T-helper 17 cell (primary cell): ENCODE measurements at places on chromosomes 2 and 18.

DNA sequence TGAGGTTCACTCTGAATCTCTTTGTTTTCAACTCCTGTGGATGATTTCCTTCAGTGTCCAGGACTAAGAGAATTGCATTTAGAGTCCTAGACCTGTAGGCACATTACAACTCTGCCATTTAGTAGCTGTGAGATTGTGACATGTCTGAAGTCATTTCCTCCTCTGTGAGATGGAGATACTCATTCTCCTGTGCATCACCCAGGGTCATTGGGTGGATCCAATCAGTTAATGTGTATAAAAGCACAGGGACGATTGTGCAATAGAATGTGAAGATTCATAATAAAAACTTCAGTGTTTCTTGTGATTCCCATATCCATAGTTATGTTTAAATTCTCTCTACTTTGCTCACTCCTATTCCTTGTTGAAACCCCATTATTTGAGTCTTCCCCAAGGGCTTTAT lies 113.6 kb downstream of the DIS3L2 start:
- H3K4me3 ChIP-seq, result no peak overlapping the region
- H3K36me3 ChIP-seq, result peaks cover 5% of the 10 kb centered on the region
- H3K4me1 ChIP-seq, result peaks cover 45% of the 10 kb centered on the region
- no peak overlapping the region for H3K27ac ChIP-seq
- H3K27me3 ChIP-seq, result no peaks in the 10 kb centered on the region

GRCh38 chr2:208407667-208408066 lies 1.1 kb downstream of the PTH2R start:
- peaks cover 3% of the 10 kb centered on the region for H3K36me3 ChIP-seq
- H3K27me3 ChIP-seq, result peaks cover 87% of the 10 kb centered on the region
- DNase-seq, result no peak
- H3K27ac ChIP-seq, result no peak overlapping the region

GRCh38 chr2:33213244-33213643 lies 263.2 kb upstream of the RASGRP3 start:
- no peak overlapping the region for H3K27ac ChIP-seq
- H3K4me3 ChIP-seq, result no peak overlapping the region
- peaks cover 4% of the 10 kb centered on the region for H3K4me1 ChIP-seq

- no peaks in the 10 kb centered on the region for H3K4me1 ChIP-seq
- H3K4me3 ChIP-seq, result no peak overlapping the region
- no peak for DNase-seq
- H3K36me3 ChIP-seq, result no peaks in the 10 kb centered on the region
These were observed 19.4 kb downstream of the ANTXR1 start for GRCh38 chr2:69032336-69032735.

DNA sequence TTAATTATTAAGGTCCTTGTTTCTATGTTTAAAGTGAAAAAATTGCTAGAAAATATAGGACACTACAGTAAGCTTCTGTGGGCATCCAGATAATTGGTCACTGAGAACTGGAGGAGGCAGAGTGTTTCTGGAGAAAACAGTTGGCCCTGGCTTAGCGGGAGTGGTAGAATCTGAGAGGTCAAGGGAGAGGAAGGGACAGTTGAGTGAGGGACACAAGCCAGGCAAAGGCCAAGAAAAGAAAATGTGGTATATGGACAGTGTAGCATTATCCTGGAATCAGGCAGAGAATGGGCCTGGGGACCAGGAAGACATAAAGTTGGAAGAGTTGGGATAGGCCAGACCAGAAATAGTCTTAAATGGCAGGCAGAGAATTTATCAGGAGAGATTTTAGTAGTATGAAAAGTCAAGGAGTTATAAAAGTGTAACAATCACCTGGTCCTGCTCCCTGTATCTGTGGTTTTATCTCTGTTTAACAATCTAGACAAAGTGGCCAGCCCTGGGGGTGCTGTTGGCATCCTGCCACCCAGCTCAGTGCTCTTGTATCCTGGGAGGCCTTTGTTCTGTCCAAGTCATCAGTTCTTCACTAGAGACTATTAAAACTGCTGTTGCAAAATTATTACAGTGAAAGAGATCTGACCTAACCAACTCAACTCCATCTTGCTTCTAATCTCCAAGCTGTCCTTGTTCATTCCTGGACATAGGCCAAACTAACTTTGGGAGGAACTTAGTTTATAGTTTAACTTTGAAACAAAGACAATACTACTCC lies 15.4 kb upstream of the MSGN1 start:
- H3K27me3 ChIP-seq, result peaks cover 40% of the 10 kb centered on the region
- H3K4me3 ChIP-seq, result no peak overlapping the region
- peaks cover 8% of the 10 kb centered on the region for H3K4me1 ChIP-seq
- H3K36me3 ChIP-seq, result no peaks in the 10 kb centered on the region

- H3K27me3 ChIP-seq, result no peaks in the 10 kb centered on the region
- no peak overlapping the region for H3K27ac ChIP-seq
- no peaks in the 10 kb centered on the region for H3K36me3 ChIP-seq
- DNase-seq, result no peak
- no peak overlapping the region for H3K4me3 ChIP-seq
These were observed 211.6 kb downstream of the TCF4 start for GRCh38 chr18:55376387-55376786.

DNA sequence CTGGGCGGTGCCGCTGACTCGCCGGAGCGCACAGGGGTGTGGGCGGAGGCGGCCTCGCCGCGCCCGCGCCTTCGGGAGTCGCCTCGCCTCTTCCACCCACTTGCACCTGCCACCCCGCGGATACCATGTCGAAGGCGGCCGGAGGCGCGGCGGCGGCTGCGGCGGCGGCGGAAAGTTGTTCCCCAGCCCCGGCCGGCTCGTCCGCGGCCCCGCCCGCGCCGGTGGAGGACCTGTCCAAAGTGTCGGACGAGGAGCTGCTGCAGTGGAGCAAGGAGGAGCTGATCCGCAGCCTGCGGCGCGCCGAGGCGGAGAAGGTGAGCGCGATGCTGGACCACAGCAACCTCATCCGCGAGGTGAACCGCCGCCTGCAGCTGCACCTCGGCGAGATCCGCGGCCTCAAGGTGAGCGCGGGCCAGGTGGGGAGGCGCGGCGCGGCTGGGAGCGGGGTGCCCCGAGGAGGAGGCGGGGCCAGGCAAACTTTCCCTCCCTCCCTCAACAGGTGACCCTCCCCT lies 766 bp downstream of the CCDC85A start:
- H3K36me3 ChIP-seq, result no peaks in the 10 kb centered on the region
- peak overlapping the region; percentile 68 for H3K4me3 ChIP-seq
- H3K4me1 ChIP-seq, result peaks cover 9% of the 10 kb centered on the region
- H3K27me3 ChIP-seq, result peaks cover 67% of the 10 kb centered on the region
- DNase-seq, result no peak

GRCh38 chr2:67516899-67517530 lies 119.9 kb downstream of the ETAA1 start:
- no peak for DNase-seq
- no peak overlapping the region for H3K27ac ChIP-seq
- no peaks in the 10 kb centered on the region for H3K4me1 ChIP-seq

- H3K4me1 ChIP-seq, result peaks cover 31% of the 10 kb centered on the region
- H3K36me3 ChIP-seq, result peaks cover 5% of the 10 kb centered on the region
- no peak overlapping the region for H3K27ac ChIP-seq
- peak overlapping the region; percentile 94 for H3K4me3 ChIP-seq
- DNase-seq, result no peak
These were observed 13.9 kb upstream of the SMCHD1 start for GRCh38 chr18:2641638-2642037.
